ENCODE measurements at places on chromosomes 3 and 15. TPM values are rescaled to one million over a fixed set of nuclear protein-coding genes. Genes with fewer than 3 reads are reported as not detected.
A peak's percentile ranks its signal among the peaks of the same experiment; 100 is the strongest.

DNA sequence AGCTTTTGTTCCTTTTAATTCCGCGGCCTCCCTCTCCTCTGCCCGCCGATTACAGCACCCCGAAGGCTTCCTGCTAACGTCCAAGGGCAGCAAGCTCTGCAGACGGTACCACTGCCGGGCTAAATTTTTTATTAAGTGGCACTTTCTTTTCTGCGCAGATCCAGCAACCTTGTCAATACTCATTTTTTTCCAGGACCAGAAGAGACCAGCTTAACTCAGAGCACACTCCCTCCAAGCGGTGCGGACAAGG is 542 bp upstream of the MEIS2 start:
- no peak for DNase-seq

GRCh38 chr15:98938105-98938417 is 69.5 kb downstream of the PGPEP1L start:
- DNase-seq, result no peak

Gene TMIE
- total RNA-seq, result not detected

DNA sequence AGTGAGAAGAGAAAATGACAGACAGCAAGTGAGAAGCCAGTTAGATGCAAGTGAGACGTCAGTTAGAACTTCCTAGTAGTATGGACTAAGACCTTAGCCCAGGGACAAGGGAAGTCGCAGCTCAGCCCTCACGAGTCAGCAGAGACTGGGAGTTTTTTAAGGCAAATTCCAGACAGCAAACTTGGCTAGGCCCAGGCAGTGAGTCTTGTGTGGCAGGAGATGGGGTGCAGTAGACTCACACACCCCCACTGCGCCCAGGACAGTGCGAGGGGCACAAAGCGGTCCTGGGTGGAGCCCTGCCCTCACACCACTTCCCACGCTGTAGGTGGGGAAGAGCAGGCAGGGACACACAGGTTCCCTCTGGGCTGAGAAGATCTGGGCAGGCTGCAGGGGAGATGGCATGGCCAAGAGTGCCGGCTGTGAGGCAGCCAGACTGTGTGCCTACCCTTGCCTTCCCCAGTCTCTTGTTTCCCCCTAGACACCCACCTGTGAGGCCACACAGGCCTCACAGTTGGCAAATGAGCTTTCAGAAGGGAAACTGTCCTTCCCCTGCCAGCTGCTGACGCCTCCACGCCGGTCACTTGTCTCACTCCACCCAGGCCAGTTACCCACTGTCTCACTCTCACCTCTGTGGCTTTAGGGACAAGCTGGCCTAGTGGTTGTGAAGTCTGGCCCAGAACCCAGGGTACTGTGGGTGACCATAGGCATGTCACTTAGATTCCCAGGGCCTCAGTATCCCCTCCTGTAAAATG is 13.7 kb upstream of the PRKCD start:
- DNase-seq, result no peak

Gene MYEF2
- 17.5 TPM for total RNA-seq

GRCh38 chr3:17967111-17967510 is 224.7 kb upstream of the TBC1D5 start:
- DNase-seq, result no peak

Gene GRM7
- not detected for total RNA-seq

DNA sequence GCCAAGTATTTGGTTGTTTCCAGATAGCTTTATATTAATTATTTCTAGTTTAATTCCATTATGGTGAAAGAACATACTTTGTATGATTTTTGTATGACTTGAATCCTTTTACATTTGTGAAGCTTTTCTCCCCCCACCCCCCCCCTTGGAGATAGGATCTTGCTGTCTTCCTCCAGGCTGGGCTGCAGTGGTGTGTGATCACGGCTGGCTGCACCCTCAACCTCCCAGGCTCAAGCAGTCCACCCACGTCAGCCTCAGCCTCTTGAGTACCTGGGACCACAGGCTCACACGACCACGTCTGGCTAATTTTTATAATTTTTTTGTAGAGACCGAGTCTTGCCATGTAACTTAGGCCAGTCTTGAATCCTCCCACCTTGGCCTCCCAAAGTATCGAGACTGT is 29.5 kb downstream of the ARL8B start:
- no peak for DNase-seq

DNA sequence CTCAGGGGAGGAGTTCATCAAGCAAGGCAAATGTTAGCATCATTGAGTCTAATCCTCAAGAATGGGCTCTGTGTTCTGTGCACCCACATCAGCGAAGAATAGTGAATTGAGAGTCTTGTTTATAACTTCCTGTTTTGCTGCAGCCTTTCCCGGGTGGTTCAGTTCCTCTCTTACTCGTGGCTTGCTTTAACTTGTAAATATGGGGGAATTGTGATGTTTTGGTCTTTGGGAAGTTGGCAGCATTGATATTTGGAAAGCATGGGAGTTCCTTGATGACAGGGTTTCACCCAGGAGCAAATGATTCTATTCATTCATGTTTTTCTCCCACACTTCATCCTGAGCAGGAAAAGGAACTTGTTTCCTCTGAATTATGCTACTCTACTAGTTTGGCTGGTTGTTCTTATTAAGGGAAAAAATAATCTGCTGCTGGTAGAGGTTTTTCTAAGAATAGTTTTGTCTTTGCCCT is 40.4 kb downstream of the GPD1L start:
- DNase-seq, result no peak

DNA sequence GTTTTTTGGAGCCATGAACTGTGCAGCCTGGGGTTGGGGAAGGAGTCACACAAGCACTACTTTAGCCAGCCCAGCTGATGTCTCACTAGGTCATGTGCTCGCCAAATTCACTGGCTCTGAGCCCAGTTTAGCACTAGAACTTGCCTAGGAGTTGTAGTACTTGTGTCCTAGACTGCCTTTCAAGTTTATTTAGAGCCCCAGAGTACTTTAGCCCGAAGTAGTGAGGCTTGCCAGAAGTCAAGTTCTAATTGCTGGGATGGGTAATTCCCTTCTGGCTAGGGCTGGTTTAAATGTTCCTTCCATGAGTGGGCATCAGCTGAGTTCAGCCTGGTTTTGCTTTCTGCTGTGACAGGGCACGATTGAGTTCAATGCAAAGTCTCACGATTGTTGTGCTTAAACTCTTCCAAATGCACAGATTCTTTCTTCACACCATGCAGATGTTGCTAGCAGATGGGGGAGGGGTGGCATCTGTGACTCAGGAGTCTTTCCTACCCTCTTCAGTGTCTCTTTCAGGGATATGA is 228.2 kb upstream of the ZPLD1 start:
- peak; percentile 78 for DNase-seq
